ENCODE measurements at places on chromosomes 7 and 10.

GRCh38 chr7:33485747-33486493 lies 356.6 kb downstream of the BBS9 start:
- DNase-seq, result no peak

DNA sequence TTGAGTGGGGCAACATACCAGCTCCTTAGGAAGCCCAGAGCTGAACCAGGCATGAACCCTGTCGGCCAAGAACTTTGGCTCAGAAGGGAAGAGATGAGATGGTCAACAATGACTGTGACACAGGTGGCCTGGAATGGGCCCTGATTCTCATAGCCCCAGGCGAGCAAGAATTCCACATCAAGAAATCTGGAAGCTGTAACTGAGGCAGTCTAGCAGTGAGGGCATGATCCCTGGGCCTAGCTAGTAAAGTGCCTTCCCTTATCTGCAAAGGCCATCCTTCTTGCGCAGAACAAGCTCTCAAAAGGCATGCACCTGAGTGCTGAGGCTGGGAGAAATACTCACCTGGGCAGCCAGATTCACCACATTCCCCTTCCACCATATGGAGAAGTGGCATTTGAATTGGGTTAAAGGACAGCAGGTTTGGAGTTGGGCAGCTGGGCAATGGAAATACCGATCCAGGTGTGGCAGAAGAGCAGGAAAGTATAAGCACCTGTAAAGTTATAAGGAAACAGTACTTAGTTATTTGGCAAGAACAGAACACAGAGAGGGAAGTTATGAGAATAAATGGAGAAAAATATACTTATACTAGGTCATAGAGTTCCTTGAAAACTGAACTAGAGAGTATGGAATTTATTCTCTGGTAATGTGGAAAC lies 78.6 kb upstream of the CAPZA2 start:
- no peak for DNase-seq

- DNase-seq, result no peak
Observed at GRCh38 chr10:12158111-12158510, 28.6 kb downstream of the SEC61A2 start.

DNA sequence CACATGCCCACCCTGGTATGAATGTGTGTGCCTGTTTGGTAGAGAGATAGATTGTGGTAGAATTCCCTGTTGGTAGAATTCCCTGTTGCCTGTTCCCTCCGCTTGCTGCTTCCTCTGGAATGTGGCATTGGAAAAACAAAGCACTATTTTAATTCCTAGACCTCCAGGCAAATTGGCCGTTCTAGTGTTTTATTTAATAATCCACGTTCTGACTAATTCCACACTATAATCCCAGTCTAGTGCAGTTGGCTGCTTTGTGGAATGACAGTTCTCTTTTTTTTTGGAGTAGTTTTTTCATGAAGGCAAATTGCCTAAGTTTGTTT lies 2.0 kb downstream of the HECW1 start:
- DNase-seq, result no peak

DNA sequence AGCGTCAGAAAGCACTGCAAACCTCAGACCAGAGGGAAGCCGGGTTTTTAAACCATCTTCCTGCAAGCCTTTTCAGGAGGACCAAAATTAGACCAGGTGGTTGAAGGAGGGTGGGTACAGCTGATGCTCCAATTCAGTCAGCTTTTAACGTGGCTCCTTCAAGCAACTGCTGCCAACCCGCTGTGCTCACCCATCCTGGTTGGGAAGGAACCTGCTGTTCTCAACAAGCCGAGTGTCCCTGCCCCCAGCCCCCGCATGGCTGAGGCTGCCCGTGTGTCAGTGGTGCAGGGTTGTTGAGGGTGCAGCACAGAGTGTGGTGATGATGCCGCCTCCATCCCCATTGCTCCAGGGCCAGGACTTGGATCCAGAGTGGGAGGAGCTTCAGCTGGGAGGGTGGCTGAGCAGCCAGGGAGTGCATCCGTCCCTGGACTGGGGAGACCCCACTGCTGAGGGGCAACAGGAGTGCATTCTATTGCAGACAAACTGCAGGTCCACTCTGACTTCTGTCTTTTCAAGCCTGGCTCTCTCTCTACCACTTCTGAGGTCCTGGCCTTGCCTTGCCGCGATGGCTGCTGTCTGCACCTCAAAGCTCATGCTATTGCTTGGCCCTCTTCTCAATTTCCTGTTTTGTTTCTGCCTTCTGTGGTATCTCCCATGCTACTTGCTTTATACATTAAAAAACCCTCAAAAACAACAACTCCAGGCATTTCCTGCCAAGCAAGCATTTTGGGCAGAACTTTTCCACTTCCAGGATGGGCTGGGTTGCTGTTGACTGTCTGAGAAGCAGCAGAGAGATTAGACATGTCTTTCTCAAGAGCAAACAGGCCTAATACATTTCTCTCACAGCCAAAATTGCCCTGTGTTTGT lies 134.7 kb downstream of the DNAJB6 start:
- DNase-seq, result peak; percentile 78

GRCh38 chr7:94338921-94339371 lies 55.7 kb upstream of the COL1A2 start:
- no peak for DNase-seq

DNA sequence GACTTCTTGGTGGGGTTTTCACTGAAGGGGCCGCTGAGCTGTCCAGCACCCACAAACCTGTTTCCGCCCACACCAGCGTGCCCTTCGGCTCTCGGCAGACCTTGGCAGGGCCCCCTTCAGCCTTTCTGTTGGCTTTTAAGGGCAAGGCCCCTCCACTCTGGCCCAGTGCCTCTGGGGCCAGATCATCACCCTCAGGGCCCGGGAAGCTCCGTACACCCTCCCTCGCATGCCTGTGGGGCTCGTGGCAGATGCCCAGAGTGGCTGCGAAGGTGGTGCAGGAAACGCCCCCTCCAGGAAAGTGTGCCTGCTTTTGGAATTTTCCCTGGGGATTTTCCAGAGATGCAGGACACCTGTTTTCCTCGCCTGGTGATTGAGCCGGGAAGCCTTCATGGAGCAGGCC lies 7.0 kb downstream of the LHPP start:
- DNase-seq, result no peak

GRCh38 chr10:5640501-5640900 lies 25.9 kb downstream of the ASB13 start:
- DNase-seq, result no peak

- no peak for DNase-seq
Observed at GRCh38 chr10:84549368-84550165, 221.2 kb downstream of the CCSER2 start.

GRCh38 chr7:151867912-151868311 lies 9.0 kb downstream of the PRKAG2 start:
- no peak for DNase-seq

GRCh38 chr7:67875558-67875957 lies 878.9 kb downstream of the TYW1 start:
- DNase-seq, result no peak

DNA sequence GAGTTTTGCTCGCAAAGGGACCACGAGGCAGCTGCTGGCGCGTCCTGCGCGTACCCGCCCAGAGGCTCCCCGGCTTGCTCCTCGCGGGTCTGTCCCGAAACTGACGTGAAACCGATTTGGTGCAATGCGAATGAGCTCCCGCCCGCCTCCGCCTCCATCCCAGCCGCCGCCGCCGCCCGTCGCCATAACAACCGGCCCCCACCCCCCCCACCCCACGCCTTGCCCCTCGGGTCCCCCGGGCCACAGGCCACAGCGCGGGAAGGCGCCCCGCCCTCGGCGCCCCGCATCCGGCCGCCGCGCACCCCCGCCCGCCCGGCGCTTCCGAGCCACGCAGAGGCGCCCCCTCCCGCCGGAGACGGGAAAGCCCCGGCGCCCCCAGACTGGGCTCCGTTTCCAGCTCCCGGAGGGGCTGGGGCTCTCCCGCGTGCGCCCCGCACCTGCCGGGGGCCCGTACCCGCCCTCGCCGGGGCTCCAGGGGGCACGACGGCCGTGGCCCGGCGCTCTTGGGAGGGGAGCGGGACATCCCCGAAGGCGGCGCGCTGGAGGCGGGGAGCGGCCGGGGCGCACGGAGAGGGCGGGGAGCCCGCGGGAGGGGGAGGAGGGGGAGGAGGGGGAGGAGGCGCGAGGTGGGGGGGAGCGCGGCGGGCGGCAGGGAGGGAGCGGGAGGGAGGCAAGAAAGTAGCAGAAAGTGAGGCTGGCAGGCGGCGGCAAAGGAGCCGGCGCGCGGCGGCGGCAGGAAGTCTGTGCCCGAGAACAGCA lies at the start of gene CAMK1D:
TSS of gene CAMK1D (plus strand) at position 678 of the 759 bp plus-strand sequence.
- peak; percentile 97 for DNase-seq

GRCh38 chr10:102476466-102477141 lies 25.3 kb upstream of the C10orf95 start:
- no peak for DNase-seq

DNA sequence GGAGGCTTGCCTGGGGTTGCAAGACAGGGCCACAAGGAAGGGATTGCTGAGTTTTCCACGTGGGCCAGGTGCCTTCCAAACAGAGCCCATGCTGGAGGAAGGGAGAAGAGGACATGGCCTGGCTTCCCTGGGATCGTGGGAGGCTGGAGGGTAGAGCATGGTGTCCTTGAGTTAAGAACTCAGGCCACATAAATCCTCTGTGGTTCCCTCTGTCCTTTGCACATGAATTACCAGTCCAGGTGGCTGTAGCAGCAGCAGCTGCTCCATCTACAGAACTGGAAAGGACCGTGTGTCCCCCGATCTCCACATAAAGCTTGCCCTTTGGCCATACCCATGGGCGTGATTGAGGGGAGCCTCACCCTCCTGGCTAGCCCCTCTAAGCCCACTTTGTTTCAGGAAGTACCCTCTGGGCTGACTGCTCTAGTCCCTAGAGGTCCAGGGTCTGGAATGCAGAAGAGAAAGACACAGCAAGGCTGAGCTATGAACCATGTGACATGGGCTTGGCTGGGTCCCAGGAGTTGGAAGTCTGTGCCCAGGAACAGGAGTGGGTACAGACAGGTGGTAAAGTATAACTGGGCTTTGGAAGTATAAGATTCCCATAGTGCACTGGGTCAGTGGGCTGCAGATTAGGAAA lies 84.9 kb downstream of the C10orf105 start:
- no peak for DNase-seq

GRCh38 chr7:120723465-120724385 lies 134.2 kb downstream of the TSPAN12 start:
- DNase-seq, result no peak

GRCh38 chr7:95535662-95536061 lies 49.9 kb downstream of the ASB4 start:
- DNase-seq, result no peak

DNA sequence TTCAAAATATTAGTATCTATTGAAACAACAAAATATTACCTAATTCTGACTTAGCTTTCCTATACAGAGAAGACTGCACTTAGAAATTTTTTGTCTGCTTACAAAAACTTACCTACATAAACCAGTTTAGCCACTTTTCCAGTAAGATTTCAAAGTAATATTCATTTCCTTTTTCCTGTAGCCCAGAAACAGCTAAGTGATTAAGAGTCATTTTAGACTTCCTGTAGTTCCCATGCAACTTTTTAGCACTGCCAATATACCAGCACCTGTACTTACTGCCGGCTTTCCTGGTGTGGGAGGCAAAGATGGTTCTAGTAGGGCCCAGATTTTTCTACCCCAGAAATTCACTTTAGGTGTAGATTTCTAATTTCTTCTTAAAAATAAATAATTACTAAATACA lies 21.8 kb downstream of the NT5C2 start:
- no peak for DNase-seq

- DNase-seq, result no peak
Observed at GRCh38 chr7:30246392-30246791, 38.0 kb upstream of the ZNRF2 start.

GRCh38 chr10:48464871-48465736 lies 139.8 kb downstream of the ARHGAP22 start:
- DNase-seq, result peak; percentile 76

GRCh38 chr10:3119796-3120459 lies 52.6 kb downstream of the PFKP start:
- no peak for DNase-seq

- DNase-seq, result no peak
Observed at GRCh38 chr7:39645482-39646407, 22.4 kb downstream of the RALA start.

GRCh38 chr7:93921607-93922566 lies at the start of gene GNG11:
TSS of gene GNG11 (plus strand) at chr7:93921735. CDS start at chr7:93922138, 403 bp downstream.
- DNase-seq, result peak; percentile 96

- DNase-seq, result no peak
Observed at GRCh38 chr7:133512560-133512959, 259.7 kb downstream of the EXOC4 start.

DNA sequence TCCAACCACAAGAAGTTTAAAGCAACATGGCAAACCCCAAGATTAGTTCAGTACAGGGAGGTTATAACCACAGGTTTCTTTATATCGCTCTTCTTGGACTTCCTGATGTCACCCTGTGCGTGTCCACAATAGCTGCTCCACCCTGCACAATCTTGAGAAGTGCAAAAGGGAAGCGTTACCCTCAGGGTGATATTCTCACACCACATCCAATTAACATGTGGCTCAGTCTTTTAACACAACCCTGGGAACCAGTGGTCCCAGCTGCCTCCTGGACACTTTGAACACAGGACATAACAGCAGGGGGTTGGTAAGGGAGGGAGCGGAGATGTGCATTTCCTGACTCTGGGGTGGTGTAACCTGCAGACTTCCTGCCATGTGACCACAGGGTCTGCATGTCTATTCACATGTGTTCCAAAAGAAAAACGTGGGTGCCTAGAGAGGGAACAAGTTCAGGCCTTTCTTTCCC lies 64.6 kb downstream of the GSAP start:
- no peak for DNase-seq

GRCh38 chr7:137974766-137975165 lies 27.1 kb downstream of the CREB3L2 start:
- DNase-seq, result no peak

GRCh38 chr7:75847707-75848106 lies 31.1 kb upstream of the RHBDD2 start:
- no peak for DNase-seq

DNA sequence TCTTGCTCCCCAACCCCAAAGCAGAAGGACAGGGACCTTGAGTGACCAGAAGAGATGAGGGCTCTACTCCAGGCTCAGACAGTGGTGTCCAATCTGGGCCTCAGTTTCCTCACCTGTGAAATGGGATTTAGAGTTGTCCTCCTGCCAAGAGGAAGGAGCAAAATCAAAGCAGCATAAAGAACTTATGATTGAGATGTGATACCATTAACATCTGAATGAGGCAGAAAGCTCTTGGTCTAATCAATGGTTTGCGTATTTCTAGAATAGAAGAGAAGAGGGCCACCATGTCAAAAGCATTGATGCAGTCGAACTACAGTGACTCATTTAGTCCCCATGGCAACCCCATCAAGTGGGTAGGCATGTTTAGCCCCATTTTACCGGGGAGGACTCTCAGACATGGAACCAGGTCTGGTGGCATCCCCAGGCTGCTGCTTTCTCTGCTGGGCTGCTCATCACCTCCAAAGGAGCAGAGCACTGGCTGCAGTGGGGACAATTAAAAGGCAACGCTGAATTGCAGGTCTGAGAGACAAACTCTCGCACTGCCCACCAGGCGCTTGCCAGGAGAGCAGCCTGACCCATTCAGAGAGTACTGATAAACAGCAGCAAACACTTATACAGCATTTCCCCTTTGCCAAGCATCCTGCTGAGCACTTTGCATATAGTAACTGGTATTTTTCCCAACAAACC lies 175.9 kb downstream of the NEURL1 start:
- DNase-seq, result no peak
